ENCODE measurements at places on chromosomes 6 and 20.

DNA sequence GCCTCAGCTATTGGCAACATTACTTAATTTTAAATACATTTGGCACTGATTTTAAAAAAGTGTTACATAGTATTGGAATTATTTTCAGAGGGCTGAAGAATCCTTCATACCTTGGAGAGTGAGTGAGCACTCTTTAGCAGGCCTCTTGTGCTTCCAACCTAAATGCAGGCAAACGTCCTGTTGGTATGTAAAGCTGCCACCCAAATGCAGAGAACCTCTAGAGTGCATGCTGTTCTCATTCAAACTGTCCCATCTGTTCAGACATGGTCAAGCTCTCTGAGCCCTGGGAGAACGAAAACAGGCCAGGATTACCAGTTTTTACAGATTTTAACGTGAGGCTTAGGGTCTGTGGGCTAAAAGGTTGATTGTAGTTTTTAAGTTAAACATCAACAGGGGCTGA is 378.0 kb upstream of the FLRT3 start:
- no peak for DNase-seq

- no peak for DNase-seq
Measured at GRCh38 chr20:10857352-10858070, 183.7 kb upstream of the JAG1 start.

- DNase-seq = no peak
Measured at GRCh38 chr6:89071036-89071435, 9.5 kb upstream of the PNRC1 start.

- DNase-seq = peak; percentile 24
Measured at GRCh38 chr20:59013959-59014608, 5.1 kb upstream of the TUBB1 start.

DNA sequence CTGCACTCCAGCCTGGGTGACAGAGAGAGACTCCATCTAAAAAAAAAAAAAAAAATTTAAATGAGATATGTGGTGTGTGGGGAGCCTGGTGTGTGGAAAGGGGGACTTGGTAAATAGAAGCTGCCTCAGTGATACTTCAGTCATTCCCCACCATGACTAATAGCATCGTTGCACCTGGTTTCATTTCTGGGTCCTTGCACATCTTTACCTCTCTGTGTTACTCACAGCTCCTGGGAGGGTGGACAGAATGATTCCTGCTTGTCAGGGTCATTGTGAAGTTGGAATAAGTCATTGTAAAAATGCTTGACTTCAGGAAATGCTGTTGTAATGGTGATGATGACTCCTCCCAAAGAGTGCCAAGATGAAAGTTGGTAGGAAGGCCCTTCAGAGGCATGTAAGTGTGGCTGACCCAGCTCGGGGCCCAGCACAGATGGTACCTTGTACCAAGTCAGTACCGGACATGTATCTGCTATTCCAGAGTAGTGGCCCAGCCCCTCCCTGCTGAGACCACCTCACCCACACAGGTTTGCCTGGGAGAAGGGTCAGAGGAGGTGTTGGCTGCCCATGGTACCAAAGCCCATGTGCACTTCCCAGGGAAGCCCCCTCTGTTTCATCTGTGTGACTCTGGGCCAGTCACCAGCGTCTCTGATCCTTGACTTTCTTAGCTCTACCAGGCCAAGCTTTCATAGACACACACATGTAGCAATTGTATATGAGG is 48.4 kb downstream of the PLAGL2 start:
- DNase-seq = no peak

DNA sequence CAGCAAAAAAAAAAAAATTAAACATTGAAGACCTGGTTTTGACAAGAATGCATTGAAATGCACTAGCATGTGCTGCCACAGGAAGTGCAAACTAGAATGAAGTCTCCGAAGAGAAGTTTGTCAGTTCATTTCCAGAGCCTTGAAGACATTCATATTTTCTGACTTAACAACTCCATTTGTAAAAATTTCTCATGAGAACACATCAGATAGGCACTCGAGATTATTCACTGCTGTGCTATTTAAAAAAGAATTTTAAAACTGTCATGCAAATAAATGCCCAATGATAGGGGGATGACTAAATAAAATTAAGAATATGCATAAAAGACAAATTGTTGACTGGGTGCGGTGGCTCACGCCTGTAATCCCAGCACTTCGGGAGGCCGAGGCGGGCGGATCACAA is 394.6 kb upstream of the JARID2 start:
- no peak for DNase-seq

- DNase-seq = no peak
Measured at GRCh38 chr20:1293641-1294379, 27.7 kb downstream of the SNPH start.

DNA sequence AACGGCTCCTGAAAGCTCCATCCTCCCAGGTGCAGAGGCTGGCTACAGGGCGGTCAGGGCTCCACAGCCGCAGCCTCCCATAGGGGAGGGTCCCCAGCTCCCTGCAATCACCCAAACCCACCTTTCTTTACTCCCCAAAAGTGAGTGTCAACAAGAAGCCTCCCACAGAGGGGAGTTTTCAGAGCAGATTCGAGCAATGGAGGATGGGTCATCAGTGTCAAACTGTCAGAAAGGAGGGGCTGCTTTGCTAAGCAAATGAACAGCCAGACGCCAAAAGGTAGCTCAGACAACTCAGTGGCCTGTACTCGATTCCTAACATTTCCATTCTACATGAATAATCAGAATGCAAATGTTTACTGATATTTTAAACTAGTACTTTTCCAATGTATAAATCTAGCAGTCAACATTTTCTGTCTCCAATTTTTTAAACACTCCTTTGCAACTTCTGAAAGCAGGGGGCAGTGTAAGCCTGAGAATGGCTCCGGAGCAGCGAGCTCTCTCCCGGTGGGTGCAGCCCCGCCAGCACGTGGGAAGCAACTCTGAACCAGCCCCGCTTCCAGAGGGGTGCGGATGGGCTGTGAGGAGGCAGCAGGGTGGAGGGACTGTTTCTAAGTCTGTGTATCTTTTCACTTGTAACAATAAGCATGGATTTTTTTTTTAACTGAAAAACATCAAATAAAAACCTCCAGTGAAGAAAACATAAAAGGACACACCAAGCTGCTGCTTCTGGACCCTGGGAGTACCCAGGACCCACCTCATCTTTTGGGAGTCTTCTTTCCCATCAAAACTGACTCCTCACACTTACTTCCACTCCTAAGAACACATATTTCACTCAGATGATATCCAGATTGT is 54.9 kb downstream of the TAF4 start:
- peak; percentile 20 for DNase-seq

GRCh38 chr6:1424306-1424927 is 35.0 kb downstream of the FOXF2 start:
- DNase-seq = no peak

DNA sequence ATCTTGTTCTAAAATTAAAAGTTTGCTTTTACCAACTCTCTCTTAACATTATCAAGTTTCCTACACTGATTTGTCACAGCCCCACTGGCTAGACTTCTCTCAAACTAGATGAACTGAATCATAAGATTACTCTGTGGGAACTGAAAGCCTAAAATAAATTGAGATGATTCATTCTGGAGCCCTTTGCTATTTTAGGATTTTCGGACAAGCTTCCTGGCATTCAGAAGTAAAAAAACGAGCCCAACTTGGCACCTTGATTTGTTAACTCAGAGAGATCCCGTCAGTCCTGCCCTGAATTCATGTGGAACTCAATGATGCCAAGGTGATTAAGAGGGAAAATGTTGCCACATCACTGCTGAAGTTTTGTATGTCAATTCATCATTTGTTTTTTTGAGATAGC is 122.0 kb upstream of the NRSN1 start:
- DNase-seq = no peak

GRCh38 chr20:1466211-1467081 is at the start of gene NSFL1C:
TSS of gene NSFL1C (minus strand) at chr20:1466849. CDS start at chr20:1466824, 25 bp downstream.
- peak; percentile 85 for DNase-seq

DNA sequence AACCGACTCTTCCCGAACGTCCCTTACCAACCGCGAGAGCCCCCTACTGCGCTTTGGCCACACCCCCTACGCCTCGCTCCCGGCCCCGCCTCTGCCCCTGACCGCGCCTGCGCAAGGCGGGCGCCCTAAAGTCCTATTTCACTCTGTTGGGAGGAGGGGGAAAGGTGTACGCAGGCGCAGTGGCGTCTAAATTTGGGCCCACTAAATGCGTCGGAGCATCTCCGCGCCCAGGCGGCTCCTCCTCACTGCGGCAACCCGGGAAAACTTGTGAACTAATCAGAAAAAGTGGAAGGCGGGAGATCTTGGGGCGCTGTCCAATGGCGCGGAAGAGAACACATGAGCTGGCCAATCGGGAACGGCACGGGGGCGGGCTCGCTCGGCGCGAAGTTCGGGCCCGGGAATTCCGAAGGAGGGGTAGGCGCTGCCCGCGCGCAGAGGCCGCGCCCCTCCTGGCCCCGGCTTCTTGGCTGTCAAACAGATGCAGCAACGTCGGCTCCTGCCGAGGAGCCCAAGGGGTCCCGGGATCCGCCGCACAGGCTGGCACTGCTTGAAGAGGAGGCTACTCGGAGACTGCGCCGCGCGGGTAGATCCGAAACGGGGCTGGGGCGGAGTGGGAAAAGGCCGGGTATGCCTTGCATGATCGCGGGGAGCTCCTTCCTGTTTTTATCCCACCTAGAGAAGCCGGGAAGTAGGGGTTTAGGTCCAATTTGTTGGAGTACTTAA is at the start of gene TCF19:
TSS of gene TCF19 (plus strand) at position 450 of the 723 bp plus-strand sequence. CDS start 881 bp downstream, outside the sequence.
- peak; percentile 98 for DNase-seq

DNA sequence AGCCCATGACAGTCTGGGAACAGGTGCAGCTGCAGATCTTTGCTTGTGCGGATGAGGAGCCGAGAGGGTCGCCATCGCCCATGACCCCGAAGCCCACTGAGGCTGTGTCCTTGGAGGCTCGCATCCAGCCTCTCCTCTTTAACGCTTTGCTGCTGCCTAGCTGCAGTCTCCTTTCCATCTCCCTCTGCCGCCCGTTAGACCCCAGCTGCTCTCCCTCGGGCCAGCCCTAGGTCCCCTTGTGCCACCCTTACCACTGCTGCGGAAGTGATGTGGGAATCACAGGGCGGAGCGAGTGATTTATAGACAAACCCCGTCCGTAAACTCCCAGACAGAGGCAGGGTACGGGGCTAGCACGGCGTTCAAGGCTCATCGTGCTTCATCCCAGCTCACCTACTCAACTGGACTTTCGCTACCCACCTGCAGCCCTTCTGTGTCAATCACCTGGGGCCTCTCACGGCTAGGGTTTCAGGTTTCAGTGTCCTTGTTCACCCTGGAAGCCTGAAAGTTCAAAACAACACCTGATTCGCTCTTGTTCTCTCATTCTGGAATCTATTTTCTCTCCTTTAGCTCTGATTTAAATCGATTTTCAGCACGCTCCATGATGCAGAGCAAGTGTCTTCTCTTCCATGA is 76.1 kb downstream of the PAX1 start:
- DNase-seq = no peak

- DNase-seq = no peak
Measured at GRCh38 chr6:169159331-169159730, 94.3 kb downstream of the THBS2 start.

DNA sequence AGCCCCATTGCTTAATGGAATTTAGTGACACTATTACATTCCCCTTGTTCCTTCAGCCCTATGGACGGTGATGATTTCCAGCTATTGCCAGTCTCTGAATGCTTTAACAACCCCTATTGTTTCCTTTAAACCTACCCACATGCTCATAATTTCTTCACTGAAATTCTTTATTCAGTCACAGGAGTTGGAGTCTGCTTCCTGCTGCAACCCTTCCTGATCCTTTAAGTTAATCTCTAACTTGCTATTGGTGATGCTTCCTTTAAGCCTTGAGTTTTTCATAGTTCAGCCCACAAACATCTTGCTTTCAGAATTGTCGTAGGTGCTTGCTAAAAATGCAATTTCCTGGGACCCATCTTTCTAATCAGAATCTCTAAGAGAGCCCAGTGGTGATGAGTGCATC is 66.3 kb upstream of the TNFAIP3 start:
- DNase-seq = no peak

- no peak for DNase-seq
Measured at GRCh38 chr20:10402938-10403608, 30.9 kb downstream of the MKKS start.

DNA sequence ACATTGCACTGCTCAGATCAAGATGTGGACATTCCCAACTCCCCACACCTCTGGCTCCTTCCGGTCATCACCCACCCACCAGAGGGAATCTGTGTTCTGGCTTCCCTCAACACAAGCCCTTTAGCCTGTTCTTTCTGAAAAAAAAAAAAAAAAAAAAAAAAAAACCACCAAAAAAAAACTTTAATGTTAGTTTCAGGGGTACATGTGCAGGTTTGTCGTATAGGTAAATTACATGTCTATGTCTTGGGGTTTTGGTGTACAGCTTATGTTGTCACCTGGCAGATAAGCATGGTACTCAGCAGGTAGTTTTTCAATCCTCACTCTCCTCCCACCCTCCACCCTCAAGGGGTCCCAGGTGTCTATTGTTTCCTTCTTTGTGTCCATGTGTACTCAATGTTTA is 135.8 kb upstream of the FOXA2 start:
- DNase-seq = no peak

DNA sequence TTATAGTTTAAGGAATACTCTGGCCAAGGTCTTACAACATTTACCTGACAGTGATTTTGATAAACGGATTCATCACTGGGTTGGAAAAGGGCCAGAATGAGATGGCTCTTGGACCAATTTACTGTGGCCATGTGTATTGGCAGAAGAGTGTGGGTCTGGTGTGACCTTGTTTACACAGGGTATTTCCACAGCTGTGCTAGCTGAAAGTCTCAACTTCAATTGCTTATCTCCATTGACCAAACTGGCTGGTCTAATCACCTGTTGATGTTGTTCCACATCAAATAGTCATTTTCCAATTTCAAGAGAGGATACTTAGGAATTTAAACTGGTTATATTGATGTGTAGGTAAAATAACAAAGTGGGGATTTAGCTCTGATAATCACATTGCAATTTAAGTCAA is 501.6 kb upstream of the MAP3K7 start:
- no peak for DNase-seq

DNA sequence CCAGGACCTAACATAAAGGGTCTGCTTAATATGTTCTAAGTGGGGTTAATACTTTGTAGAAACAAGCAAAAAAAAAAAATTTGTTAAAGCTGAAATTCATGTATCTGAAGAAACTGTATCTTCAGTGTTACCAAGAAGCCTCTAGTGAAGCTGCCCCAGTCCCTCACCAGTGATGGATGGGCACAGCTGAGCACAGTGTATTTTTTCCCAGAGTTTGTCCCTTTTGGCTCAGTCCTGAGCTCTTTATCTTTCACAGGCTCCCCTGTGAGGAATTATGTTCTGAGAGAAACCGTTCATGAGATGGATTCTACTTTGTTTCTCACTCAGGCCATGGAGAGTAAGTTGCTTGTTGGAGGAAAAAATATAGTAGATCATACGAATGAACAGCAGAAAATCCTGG is 38.4 kb downstream of the KIF3B start:
- no peak for DNase-seq

DNA sequence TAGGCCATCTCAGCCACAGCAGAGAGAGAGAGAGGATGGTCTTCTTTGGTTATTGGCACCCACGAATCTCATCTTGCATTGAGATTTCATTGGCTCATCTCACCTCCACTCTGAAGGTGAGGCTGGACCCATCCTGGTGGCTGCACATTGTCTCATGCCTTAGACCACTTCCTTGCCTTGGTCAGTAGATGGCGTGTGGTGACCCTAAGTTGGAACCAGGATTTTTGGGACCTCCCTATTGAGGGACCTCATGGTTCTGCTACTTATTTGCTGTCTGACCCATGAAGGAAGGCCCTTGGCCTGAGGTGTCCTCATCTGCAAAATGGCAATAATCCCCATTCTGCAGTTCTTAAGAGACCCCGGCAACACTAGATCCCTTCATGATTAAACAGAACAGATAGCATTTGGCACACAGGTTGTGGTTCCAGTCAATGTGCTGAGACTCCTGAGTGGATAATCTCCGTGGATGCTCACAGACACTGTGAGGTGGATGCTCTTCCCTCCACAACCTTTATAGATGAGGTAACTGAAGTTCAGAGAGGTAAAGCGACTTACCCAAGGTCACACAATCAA is 21.5 kb upstream of the AAR2 start:
- peak; percentile 4 for DNase-seq
